Gastrocnemius medialis (tissue), 4 donors: ENCODE measurements at places on chromosomes 3 and 15.

GRCh38 chr3:172134352-172134751 lies 95.0 kb downstream of the FNDC3B start:
- DNase-seq, result no peak

DNA sequence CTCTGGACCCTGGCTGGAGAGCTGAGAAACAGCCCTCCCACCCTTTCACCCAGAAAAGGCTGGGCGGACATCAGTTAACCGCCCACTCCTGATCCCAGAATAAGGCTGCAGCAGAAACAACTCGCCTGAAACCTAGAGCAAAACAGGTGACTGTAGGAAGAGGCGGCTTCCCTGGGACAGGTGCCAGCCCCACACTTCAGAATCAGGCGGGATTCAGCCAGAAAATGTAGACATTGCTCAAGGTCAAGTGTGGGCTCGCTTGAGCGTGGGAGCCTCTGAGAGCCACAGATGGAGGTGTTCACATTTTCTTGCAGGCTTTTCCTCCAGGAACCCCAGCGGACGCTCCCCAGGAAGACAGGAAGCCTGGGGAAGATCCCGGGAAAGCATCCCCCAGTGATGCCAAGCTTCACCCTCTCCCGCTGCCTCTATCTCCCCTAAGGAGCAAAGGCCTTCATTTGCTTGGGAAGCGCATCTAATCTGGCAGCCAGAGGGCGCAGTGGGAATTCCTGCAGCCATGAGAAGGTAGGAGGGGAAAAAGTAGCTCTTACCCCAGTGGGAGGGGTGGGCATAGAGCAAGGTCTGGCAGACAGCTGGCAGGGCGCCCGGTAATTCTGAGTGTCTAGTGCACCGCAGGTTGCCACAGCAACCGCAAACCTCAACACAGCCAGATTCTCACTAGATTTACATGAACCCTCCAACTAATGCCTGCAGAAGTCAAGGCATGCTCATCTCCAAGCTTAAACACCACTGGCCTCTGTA lies 77.7 kb downstream of the OCA2 start:
- no peak for DNase-seq

GRCh38 chr3:174337227-174337626 lies 521.9 kb upstream of the NAALADL2 start:
- DNase-seq, result no peak

DNA sequence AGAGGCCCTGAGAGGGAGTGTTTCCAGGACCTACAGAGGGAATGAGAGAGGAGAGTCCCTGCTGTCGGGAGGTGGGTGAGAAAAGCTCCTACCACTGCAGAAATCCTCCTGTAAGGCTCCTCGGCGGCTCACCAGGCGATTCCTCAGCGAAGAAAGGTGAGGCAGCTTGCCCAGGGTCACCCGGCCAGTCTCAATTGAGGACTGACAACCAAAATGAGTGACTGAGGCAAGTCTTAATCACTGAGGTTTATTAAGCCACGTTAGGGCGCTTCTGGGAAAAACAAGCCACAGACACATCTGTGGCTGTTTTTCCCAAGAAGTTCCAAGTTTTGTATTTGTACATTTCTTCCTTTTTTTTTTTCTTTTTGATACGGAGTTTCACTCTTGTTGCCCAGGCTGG lies 48.5 kb downstream of the ZDHHC19 start:
- no peak for DNase-seq

DNA sequence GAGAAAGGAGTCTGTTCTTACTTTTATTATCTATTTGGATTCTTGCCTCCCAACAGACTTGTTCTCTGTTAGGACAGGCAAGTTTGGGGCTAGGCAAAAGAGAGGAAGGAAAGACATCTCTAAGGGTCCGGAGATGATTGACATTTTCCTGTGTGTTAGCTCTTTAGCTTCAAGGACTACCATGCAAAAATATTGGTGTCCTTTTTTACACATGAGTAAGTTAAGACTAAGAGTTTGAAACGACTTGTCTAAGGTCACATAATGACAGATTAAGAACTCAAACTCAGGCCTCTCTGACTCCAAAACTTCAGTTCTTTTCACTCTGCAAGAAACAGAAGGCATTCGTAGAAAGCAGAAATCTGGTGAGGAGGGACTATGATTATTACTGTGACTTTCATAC lies 5.9 kb downstream of the LMCD1 start:
- no peak for DNase-seq

GRCh38 chr3:189737071-189737470 lies 105.9 kb downstream of the TP63 start:
- DNase-seq, result no peak

- DNase-seq, result no peak
Observed at GRCh38 chr3:71160785-71161546, 422.6 kb downstream of the FOXP1 start.

- peak; percentile 58 for DNase-seq
Observed at GRCh38 chr3:52004163-52004787, 8.6 kb upstream of the RPL29 start.

DNA sequence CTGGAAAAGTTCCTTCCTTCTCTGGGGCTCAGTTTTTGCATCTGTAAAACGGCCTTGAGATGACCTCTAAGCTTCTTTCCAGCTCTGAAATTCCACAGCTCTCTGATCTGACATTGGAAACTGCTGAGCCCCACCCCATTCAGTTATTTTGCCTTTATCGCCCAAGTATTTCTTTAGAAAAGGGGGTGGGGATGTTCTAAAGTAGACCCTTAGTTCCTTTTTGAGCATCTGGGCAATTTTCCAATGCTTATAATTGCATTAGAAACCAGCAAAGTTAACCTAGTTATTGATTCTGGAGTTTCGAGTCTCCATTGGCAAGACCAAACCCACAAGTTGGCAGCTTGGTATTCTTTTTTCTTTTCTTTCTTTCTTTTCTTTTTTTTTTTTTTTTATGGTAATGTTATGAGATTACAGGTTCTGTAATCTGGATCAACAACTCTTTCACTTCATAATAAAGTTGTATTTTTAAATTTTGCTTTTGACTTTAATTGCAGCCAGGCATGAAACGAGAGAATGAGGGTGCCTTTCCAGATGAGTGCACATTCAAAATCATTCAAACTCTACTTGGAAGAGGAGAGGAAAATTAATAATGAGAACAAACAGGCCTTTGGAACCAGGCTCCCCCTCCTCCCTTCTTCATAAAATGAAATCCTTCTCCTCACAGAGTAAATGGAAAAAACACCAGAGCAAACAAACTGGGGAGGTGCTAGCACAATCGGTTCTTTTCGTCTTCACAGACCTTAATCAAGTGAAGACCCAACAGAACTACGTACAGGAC lies 76.8 kb upstream of the LRIG1 start:
- no peak for DNase-seq

DNA sequence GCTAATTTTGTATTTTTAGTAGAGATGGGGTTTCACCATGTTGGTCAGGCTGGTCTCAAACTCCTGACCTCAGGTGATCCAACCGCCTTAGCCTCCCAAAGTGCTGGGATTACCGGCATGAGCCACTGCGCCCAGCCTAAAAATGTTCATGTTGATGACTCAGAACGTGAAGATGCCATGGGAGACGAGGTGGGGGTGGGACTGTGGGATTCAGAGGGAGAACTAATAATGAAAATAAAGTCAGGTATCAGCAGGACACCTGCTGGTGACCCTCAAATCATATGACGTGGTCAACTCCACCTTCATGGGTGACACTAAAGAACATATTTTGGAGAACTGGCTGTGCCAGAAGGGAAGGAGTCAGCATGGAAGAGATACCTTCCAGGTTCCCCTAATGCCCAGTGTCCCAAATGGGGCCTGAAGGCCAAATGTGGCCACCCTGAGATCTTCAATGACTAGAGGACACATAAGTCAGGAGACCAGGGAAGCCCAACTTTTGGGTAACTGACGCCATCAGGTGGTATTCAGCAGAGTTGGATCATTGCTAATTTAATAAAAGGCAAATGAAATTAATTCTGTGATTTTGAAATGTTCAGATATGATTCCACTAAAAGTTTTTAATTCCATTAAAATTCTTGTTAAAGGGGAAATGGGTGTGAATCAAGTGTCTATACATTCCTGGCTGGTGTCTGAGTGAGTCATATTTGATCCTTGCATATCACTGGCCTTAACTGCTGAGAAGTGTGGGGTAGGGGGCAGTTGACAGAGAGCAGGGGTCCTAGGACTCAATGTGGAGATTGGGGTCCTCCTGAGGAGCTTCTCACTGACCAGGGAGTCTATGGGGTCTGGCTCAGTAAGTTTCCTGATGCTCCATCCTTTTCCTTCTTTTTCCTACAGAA lies 88.6 kb upstream of the GSK3B start:
- no peak for DNase-seq

DNA sequence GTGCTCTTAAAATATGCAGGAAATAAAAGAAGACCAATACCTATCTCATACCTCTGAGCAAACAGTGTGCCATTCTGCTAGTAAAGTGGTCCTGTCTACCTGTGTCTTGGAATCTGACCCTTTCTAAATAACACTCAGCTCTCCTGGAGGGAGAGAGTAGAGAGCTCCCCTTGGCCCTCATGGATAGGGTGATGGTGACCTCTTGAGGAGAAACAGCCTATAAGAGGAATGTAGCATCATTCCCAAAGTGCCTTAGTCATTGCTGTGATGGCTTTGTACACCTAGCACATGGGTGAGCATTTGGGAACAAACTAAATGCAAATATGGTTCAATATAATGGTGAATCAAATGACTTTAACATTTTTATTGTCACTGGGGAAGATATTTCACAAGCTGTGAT lies 10.0 kb downstream of the SNTN start:
- DNase-seq, result no peak

DNA sequence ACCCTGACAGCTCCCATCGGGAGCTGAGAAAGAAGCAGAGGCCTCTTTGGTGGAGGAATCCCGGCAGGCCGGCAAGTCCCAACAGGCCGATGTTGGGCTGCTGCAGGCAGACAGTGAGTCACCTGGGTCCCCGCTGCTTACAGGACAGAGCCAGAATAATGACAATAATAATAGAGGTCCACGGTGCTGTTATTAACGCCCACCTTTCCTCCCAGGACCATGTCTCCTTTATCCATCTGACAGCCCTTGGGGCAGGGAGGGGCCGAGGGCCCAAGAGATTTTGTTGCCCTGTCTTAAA lies 29.3 kb upstream of the MAGEF1 start:
- DNase-seq, result no peak

GRCh38 chr15:28265334-28266019 lies 56.5 kb downstream of the HERC2 start:
- no peak for DNase-seq

DNA sequence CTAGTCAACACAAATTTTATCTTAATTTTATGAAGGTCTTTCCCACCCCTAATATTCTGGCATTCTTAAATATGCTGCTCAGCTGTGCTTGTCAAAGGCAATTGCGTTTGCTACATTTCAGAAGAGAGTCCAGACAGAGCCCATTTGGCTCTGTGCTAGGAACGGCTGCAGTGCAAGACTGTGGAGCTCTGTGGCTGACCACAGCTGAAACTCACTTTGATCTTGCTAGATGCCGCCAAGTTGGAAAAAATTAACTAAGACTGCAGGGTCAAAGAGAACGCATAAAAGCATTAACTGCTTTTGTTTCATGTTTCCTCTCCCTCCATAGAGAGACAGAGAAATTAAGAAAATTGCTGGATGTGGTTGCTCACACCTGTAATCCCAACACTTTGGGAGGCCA lies 7.6 kb upstream of the PPP1R2 start:
- DNase-seq, result no peak

- DNase-seq, result no peak
Observed at GRCh38 chr15:35671197-35671596, 125.2 kb upstream of the DPH6 start.

GRCh38 chr3:32937331-32937730 lies 14.1 kb upstream of the CCR4 start:
- no peak for DNase-seq

DNA sequence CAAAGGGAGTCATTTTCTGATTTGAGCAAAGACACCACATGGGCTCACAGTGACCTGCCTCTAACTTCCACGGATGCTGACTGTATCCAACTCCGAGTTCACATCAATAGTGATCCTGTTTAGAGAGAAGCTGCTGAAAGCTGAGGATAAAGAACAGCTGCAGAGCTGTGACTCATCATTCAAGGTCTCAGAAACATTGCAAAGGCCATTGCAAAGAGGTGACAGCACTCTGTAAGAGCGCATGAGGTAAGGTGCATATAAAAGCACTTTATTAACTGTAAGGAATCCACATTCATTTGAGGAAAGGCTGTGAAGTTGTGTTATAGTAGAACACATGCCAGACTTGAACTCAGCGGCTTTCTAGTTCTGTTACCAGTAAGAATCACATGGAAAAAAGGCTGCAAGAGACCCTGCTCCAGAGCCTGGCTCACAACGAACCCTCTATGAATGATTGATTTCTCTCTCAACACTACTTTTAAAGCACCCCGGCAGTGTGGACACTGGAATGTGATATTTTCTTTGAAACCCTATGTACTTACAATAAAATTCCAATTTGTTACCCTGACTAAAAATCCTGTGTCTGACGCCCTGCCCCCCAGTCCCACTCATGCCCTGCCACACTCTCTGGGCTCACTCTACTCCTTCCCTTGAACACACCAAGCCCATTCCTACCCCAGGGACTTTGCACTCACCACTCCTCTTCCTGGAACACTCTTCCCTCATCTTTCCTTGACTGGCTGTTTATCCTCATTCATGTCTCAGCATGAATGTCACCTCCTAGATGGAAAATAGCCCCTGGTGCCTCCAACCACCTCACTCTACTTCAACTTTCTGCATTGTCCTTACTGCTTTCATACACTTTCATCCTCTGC lies 111.2 kb downstream of the LSM3 start:
- peak; percentile 62 for DNase-seq

DNA sequence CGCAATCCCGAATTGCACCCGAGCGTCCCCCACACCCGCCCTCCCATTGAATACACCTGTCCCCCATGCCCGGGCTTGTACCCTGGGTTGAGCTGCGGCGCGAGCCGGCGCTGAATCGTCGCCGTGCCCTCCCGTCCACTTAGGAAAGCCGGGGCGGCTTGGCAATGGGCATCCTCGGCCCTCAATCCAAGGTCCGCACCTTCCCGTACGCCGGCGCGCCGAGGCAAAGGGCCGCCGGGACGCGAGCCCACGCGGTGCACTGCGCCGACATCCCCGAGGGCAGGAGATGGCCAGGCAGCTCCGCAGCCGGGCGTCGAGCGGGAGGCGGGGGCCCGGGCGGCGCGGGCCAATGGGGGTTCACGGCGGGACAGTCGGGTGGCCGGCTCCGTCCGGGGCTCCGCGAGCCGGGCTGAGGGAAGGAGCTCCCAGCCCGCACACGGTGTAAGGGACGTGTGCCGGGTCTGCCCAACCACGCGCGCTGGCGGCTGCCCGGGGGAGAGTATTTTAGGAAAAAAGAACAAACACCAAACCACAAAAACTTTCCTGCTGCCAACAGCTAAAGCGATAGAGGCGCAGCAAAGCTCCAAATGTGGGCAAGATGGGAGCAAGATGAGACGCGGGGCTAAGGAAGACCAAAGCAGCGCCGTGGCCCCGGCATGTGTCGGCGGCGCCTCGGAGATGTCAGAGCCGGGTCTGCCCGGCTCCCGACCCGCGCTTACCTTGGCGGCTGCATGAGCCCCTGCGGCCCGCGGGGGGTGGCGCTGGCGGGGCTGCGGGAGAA lies 621 bp downstream of the RGMA start:
- DNase-seq, result no peak

- DNase-seq, result no peak
Observed at GRCh38 chr3:48118322-48118721, 69.9 kb downstream of the CDC25A start.

- DNase-seq, result no peak
Observed at GRCh38 chr15:69722924-69723323, 270.3 kb downstream of the RPLP1 start.
